ENCODE measurements at places on chromosomes 2 and 18. TPM values are rescaled to one million over a fixed set of nuclear protein-coding genes. Genes with fewer than 3 reads are reported as not detected.

DSC2 gene
- total RNA-seq = 1.1 TPM

TUBB8B gene
- not detected for total RNA-seq

DCDC2C gene
- not detected for total RNA-seq

CDH2 gene
- 23.8 TPM for total RNA-seq

NEMP2 gene
- total RNA-seq = 2.2 TPM

SPR gene
- total RNA-seq = 22.7 TPM

TSHZ1 gene
- total RNA-seq = 5.0 TPM

ANKRD29 gene
- total RNA-seq = 0.90 TPM

C2orf81 gene
- 0.49 TPM for total RNA-seq

CCDC102B gene
- total RNA-seq = 13.4 TPM

GPR155 gene
- total RNA-seq = 6.0 TPM

UGT1A3 gene
- total RNA-seq = not detected

TET3 gene
- total RNA-seq = 3.4 TPM

DNER gene
- 14.1 TPM for total RNA-seq

CABYR gene
- total RNA-seq = 2.0 TPM

SCN7A gene
- total RNA-seq = under 0.01 TPM

VWC2L gene
- total RNA-seq = not detected

SIX3 gene
- total RNA-seq = not detected

EHD3 gene
- total RNA-seq = 15.9 TPM

ALK gene
- total RNA-seq = not detected

POTEJ gene
- not detected for total RNA-seq

ALPP gene
- not detected for total RNA-seq

SERPINB12 gene
- total RNA-seq = not detected

SPDYA gene
- 0.36 TPM for total RNA-seq

KLHL29 gene
- total RNA-seq = 5.2 TPM

ANKRD39 gene
- total RNA-seq = 20.7 TPM

LYPD6B gene
- not detected for total RNA-seq

DLX1 gene
- not detected for total RNA-seq

Measured in cardiac atrium fibroblast (primary cell).